IMR-90 (cell line): ENCODE measurements at places on chromosomes 5 and 9. TPM values are rescaled to one million over a fixed set of nuclear protein-coding genes. Genes with fewer than 3 reads are reported as not detected.

FAXDC2 gene
- 4.2 and 4.3 TPM in 2 replicates for total RNA-seq

ARHGAP26 gene
- total RNA-seq = 0.54 and 0.56 TPM in 2 replicates

OTULINL gene
- total RNA-seq = 0.18 and 0.28 TPM in 2 replicates

MAP1B gene
- total RNA-seq = 183 and 212 TPM in 2 replicates

ABO gene
- total RNA-seq = not detected in 2 replicates

GM2A gene
- total RNA-seq = 18.5 and 18.6 TPM in 2 replicates

ANGPTL2 gene
- total RNA-seq = 9.5 and 14.7 TPM in 2 replicates

ZFAND5 gene
- total RNA-seq = 35.8 and 53.3 TPM in 2 replicates

SIT1 gene
- total RNA-seq = not detected in 2 replicates

TRIP13 gene
- 27.2 and 35.5 TPM in 2 replicates for total RNA-seq

TTC16 gene
- not detected in 2 replicates for total RNA-seq

MOCS2 gene
- total RNA-seq = 36.4 and 62.5 TPM in 2 replicates

PTTG1 gene
- 95.0 and 98.6 TPM in 2 replicates for total RNA-seq

TAS2R1 gene
- not detected in 2 replicates for total RNA-seq

ARL15 gene
- total RNA-seq = 19.2 TPM in 2 replicates

PALM2AKAP2 gene
- 14.2 and 20.6 TPM in 2 replicates for total RNA-seq

AGXT2 gene
- not detected in 2 replicates for total RNA-seq

NCBP1 gene
- 46.4 and 58.3 TPM in 2 replicates for total RNA-seq

HAPLN1 gene
- total RNA-seq = under 0.01 and 0.56 TPM in 2 replicates

CSF2 gene
- not detected in 2 replicates for total RNA-seq

ECM2 gene
- under 0.01 and 0.36 TPM in 2 replicates for total RNA-seq

CAMK2A gene
- total RNA-seq = under 0.01 and 0.18 TPM in 2 replicates

DMRTA1 gene
- total RNA-seq = under 0.01 TPM in 2 replicates
